ENCODE measurements at places on chromosomes 1 and 21.

DNA sequence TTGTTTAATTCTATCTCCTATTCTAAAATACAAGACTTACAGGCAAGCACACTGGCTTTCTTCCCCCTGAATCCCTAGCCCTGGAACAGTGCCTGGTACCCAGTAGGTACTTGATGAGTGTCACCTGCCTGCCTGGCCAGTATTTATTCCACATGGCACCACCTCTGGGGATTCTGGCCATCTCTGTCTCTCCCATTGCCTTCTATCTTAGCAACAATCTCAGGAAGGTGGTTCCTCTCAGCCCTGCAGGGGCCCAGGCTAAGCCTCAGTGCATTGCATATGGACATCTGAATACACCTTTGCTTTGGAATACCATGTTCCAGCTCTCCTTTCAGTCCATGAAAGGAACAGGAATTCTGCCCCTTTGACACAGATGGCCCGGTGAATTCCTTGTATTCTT, 81.0 kb downstream of the HIVEP3 start:
- no peak for DNase-seq

GRCh38 chr1:160007577-160008200, 24.1 kb downstream of the PIGM start:
- DNase-seq, result no peak

- DNase-seq, result no peak
Observed at GRCh38 chr1:166933140-166933539, 42.2 kb downstream of the ILDR2 start.

DNA sequence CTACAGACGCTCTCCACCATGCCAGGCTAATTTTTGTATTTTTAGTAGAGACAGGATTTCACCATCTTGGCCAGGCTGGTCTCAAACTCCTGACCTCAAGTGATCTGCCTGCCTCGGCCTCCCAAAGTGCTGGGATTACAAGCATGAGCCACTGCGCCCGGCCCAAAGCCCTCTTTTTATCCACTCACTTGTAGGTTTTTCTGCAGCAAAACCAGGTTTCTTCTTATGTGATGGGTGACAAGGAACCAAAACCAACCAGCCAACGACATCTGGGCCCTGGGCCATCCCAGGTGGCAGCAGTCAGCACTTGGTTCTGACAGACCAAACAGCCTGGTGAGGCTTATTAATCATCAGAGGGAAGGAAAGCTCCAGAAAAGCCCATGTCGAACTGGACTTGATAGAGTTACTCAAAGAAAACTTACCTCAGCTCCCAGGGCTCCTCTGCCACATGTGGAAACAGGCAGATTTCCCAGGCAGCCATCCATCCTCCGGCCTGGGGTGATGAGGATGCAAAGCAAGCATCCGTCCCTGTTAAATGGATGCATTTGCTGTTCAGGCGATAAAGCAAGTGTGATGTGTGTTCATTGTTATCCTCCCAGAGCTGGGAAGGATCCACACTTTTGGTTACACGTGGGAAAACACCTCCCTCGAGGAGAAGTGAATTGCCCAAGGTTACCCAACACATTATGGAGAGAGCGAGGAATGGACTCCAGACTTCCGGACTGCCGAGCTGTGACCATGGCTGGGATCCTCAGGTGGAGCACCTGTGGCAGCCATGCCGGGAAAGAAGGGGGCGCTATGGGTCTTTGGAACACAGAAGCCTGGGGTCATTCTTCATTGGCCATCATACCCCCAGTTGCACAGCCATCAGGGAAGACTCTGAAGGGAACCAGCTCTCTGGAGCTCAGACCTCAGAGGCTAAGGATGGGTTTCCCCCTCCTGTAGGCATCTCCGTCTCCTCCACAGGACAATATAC, 118.8 kb downstream of the HUNK start:
- no peak for DNase-seq

- no peak for DNase-seq
Observed at GRCh38 chr1:101308935-101309333, 72.1 kb downstream of the S1PR1 start.

- DNase-seq, result no peak
Observed at GRCh38 chr21:46542588-46543124, 62.2 kb downstream of the S100B start.

All from Right ventricle myocardium inferior (tissue), 1 donor.